ENCODE measurements at places on chromosomes 4 and X.

- DNase-seq = no peak
These were observed 34.7 kb upstream of the PDE5A start for GRCh38 chr4:119663160-119663788.

GRCh38 chrX:6849716-6850414, 297.6 kb upstream of the STS start:
- DNase-seq = no peak

- DNase-seq = no peak
These were observed 101.6 kb downstream of the RELL1 start for GRCh38 chr4:37584493-37585060.

DNA sequence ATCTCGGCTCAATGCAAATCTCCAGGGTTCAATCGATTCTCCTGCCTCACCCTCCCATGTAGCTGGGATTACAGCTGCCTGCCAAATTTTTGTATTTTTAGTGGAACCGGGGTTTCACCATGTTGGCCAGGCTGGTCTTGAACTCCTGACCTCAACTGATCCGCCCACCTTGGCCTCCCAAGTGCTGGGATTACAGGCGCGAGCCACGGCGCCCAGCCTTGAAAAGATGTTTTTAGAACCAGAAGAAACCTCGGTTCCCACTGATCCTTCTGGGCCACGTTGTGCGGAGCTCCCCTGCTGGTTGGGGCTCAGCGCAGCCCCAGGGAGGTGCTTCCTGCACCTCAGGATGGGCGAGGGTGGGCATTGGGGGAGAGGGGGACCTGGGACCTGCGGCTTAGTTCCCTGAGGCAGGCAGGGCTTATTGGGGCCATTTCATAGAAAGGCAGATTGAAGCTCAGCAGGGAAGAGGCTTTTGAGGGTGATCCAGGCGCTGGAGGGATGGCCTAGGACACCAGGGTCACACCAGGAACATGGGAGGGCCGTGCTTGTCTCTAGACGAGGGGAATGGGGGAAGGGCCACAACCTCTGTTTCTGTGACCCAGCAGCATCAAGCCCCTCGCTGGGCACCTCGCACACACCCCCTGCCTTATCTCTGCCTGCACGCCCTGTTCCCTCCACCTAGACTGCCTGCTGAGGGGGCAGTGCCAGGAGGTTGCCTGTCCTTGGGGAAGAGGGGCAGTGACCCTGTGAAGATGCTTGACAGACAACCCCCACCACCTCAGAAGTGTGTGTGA, 6.3 kb upstream of the ADD1 start:
- DNase-seq = no peak

DNA sequence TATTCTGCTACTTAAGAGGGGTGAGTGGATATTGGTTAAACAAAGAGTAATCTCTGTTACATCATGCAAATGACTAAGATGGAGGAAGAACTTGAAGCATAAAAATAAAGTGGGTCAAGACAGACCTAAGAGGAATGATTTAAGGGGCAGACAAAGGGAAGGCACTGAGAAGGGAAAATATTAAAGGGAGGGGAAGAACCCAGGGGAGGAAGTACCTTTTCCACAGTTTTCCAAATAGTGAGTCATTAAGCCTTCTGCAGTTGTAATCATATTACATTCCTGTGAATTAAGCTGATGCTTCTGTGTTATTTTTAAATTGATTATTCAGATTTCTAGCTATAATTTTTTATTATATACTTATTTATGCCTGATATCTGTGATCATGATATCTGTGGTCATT, 253.3 kb downstream of the CENPC start:
- DNase-seq = no peak

GRCh38 chrX:38431525-38431924, 79.1 kb downstream of the OTC start:
- DNase-seq = no peak

- DNase-seq = no peak
These were observed 33.5 kb downstream of the OR13H1 start for GRCh38 chrX:131577413-131577812.

GRCh38 chrX:130887376-130887775, 15.6 kb downstream of the ENOX2 start:
- no peak for DNase-seq

GRCh38 chr4:73948990-73949706, 32.7 kb downstream of the PF4 start:
- DNase-seq = no peak

GRCh38 chr4:160044693-160045092, 941.8 kb downstream of the RAPGEF2 start:
- DNase-seq = no peak

DNA sequence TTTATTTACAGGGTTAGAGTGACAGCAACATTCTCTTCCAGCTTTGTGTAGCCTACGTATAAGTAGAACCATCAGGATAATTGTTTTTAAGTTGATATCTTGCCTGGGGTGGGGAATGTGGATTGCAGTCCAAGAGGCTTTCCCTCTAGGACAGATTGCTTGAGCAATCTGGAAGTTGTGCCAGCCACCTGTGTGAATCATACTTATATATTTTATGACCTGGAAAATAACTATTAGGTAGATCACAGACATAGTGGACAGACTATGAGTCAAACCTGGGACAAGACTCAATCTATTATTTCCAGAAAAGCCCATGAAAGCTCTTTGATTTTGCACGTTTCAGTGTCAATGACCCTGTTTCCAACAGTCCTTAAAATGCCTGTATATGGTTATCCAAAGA, 98.9 kb downstream of the TLL1 start:
- DNase-seq = no peak

GRCh38 chr4:186689476-186689875, 34.2 kb downstream of the FAT1 start:
- no peak for DNase-seq

DNA sequence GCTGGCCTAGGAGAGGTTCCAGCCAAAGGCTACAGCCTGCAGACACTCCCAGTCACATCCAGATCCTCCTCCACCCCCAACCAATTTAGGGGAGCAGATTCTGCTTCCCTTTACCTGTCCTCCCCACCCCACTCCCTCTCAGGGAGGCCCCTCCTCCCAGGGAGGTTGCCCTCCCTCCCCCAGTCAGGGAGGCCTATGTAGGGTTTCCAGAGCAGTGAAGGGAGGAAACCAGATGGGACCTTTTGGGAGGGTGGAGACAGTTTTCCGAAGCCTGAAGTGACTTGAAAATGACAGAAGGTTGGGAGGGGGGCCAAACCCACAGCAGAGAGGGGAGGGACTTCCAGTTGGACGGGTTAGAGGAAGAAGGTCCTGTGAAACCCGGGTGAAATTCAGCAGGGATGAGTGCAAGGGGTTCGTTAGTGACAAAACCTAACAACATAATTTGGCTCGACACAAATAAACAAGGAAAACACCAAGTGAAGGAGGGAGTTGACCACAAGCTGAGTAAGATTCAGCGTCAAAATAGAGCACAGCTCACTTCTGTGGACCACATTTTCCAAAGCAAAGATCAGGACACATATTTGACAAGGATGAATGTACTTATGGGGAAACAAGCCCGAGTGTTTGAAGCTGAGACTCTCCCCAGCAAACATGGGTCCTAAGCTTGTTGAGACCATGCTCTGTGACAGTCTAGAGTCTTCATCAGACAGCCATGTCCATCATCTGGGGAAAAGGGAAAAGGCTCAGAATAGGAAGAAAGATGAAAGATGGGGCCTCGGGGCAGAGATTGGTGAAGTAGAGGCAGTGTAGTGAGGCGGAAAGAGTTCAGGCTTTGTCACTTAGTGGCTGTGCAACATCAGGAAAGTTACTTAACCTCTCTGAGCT, 46.4 kb downstream of the PRPS1 start:
- DNase-seq = no peak

DNA sequence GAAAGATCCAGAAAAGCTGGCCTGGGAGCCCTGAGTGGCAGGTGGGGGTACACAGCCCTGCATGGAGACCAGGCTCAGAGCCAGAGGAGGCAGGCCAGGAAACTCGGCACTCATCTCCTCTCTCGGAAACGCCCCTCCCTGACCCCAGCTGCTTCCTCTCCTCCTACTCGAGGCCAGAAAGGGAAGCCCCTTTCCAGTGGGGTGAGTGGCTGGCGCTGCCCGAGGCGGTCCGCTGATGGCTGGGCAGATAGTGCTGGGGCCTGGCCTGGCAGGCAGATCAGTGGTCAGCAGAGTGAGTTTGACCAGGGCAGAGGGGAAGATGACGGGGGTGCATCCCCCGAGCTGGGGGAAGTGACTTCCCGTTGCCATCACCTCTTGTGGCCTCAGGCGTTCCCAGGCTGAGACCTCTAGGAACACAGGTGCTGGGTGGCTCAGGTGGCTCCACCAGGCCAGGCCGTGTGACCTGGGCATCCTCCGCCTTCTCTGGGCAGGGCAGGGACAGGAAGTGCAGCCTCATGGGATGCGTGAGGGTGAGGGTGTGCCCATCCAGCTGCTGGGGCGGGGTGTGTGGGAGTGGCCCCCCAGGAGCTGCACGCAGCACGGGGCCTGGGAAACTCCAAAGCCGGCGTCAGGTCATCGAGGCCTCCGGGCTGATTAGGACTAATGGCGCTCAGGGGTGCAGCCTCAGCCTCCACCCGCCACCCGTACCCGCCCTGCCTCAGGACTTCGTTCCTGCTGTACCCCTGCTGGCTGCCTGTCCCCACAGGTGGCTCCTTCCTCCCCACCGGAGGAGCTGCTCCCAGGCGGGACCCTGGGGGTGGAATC, 5.7 kb downstream of the SH3BP2 start:
- no peak for DNase-seq

- DNase-seq = no peak
These were observed 131.6 kb downstream of the BCOR start for GRCh38 chrX:39966176-39966575.

DNA sequence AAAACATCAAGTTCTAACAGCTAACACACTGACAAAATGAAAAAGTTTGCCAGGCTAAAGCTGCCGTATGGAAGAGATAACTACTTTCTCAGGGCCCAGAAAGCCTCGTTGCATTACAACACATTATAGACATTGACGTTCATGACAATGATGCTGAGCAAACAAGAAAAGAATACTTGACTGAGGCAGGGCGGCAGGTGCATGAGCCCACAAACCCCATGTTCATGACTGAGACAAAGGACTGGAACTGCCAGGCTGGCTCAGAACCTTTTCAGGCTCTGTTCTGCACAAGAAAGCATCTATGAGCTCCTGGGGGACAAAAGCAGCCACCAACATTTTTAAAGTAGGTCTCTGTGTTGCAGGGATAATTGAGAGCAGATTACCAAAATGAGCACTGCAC, 13.6 kb downstream of the TLR6 start:
- no peak for DNase-seq

- DNase-seq = no peak
These were observed 298.1 kb upstream of the TAPT1 start for GRCh38 chr4:16524406-16524805.

DNA sequence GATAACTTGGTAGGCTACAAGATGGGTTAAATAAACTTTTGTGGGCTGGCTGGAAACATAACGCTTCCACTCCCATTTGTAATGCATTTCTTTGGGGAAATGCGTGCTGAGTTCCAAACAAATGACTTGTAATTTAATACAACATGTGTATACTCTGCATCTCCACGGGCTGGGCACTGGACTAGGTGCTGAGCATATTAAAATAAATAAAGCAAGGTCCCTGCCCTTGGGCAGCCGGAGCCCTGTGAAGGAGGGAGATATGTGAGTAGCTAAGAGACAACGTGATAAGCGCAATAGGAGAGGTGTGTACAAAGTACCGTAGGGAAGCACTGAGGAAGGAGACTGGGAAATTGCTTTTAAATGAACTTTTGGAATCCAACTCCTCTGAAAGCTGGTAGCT, 147.2 kb upstream of the RBPJ start:
- DNase-seq = no peak

DNA sequence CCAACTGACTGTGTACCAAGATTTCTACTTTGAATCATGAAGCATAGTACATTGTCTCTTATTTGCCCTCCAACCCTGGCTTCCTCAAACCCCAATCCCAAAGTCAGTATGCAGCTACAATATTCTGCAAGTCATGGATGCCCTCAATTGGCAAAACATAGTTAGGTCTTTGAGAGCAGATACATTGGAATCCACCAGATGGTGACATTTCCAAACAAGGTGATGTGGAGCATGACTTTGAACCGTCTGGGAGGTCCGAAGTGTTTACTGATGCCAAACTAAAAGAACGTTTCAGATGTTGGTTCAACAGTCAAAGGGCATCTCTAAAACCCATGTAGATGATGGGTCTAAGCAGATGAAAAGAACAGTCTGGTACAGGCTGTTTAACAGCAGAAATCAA, 43.7 kb upstream of the FRMD7 start:
- DNase-seq = no peak

GRCh38 chrX:3940000-3940610, 226.7 kb upstream of the PRKX start:
- DNase-seq = peak; percentile 52

DNA sequence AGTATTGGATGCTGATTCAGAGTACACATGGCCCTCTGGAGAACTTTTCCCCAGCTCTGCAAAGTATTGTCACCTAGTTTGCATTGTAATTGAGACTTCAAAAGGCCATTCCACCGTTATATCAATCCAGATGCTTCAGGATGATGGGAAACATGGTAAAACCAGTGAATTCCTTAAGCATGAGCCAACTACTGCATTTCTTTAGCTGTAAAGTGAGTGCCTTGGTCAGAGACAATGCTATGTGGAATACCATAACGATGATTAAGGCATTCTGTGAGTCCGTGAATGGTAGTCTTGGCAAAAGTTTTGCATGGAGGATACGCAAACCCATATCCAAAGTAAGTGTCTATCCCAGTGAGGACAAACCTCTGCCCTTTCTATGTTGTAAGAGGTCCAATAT, 355.2 kb downstream of the DCAF12L2 start:
- no peak for DNase-seq

GRCh38 chr4:158821228-158821971, 52.6 kb downstream of the FNIP2 start:
- DNase-seq = no peak

DNA sequence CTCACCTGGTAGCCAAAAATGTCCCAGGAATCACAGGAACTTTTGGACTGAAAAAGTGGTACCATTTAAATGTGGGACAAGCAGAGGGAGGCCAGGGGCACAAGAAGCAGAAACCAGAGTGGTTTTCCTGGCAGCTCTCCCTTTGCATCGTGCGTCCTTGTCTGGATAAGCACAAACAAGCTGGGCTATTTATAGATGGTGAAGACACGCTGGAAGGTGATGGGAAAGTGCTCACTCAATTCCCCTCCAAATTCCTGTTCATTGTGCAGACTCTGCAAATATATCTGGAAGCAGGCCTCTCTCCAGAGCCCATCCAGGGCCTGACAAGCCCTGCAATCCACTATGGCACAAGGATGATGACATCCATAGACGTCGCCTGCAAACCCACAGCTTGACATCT, 63.6 kb upstream of the MAP3K15 start:
- no peak for DNase-seq

- no peak for DNase-seq
These were observed 101.5 kb upstream of the AFAP1 start for GRCh38 chr4:8041172-8041571.

- no peak for DNase-seq
These were observed 222.6 kb upstream of the PCDH18 start for GRCh38 chr4:137754652-137755471.

DNA sequence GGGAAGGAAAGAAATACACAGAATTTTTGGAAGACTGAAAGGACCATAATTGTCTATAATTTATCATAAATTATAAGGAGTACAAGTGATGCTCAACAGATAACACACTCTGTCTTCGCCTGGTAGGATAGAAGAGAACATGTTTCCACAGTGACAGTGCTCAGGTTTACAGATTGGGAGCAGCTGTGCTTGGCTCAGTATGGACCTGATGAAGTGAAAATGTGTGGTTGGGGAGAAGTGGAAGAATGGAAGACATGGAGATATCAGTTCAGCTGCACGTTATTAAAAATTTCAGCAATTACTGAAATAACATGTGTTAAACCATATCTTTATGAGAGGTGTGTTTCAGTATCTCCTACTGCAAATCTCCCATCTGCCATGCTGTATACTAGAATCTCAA, 90.6 kb downstream of the TLL1 start:
- DNase-seq = no peak

All from SK-N-MC (cell line).